ENCODE measurements at places on chromosomes 7 and 10.

- no peak for DNase-seq
Measured at GRCh38 chr10:95739056-95739455, 16.9 kb upstream of the ENTPD1 start.

DNA sequence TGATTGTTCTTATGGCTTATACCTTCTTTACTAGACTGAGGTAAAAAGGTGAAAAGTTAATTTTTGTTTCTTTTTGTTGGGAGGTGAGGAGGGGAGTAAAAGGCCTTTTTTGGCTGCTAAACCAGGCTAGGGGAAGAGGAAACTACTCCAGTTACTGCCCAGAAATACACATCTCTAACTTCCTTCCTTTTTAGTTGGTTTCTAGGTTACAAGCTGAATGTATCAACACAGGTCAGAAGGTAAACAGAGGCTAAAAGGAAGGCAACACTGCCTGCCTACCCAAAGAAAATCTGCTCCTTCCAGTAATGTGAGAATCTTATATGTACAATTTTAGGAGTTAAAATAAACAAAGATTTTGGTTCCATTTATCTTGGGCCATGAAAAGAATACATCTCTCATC, 140.4 kb downstream of the NRBF2 start:
- DNase-seq, result no peak

- no peak for DNase-seq
Measured at GRCh38 chr10:8520382-8520781, 465.9 kb downstream of the GATA3 start.

GRCh38 chr7:44917465-44917864, 32.1 kb upstream of the PURB start:
- no peak for DNase-seq

GRCh38 chr10:52984169-52984568, 211.6 kb upstream of the MBL2 start:
- no peak for DNase-seq

DNA sequence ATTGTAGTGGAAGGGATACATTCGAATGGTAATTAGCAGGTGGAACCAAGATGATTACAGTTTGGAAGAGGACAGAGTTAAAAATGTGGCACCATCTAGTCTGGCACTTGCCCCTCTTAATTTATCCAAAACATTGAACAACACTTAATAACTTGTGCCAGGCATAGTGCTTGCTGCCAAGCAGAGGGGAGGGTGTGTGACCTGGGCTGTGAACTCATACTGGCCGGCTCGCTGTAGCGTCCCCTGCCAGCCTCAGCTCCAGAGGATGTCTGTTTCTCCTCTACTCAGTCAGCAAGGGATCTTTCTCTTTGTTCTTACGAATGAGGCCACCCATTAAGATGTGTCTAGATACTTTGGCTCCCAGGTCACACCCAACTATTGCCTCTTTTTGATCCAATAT, 179.4 kb upstream of the INHBA start:
- no peak for DNase-seq

- no peak for DNase-seq
Measured at GRCh38 chr7:142553216-142553615, 196.1 kb upstream of the PRSS1 start.

DNA sequence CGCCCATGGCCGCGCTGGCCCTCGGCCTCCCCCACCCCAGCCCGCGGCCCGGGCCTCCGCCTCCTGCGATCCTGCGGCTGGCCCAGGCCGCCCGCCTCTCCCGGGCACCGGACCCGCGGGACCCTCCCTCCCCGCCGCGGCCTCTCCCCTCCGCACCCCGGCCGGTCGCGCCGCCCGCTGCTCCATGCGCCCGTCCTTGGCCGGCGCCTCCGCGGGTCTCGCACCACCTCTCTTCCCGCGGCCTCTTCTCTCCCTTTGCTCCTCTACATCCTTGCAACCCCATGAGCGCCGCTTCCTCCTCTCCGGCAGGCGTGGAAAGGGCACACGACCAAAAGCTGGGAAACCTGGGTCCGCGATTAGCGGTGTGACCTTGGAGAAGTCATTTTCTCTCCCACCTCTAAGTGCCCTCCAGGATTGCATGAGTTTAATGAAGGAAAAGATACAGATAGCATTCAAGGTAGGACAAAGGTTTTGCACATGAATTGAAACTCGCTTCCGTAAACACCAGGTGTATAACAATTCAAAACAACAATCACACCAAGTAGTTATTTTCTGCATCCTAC, 448 bp upstream of the SRPK2 start:
- DNase-seq, result no peak

Measured in thoracic aorta (tissue), 2 donors.